ENCODE measurements at places on chromosomes 1 and 21.

DNA sequence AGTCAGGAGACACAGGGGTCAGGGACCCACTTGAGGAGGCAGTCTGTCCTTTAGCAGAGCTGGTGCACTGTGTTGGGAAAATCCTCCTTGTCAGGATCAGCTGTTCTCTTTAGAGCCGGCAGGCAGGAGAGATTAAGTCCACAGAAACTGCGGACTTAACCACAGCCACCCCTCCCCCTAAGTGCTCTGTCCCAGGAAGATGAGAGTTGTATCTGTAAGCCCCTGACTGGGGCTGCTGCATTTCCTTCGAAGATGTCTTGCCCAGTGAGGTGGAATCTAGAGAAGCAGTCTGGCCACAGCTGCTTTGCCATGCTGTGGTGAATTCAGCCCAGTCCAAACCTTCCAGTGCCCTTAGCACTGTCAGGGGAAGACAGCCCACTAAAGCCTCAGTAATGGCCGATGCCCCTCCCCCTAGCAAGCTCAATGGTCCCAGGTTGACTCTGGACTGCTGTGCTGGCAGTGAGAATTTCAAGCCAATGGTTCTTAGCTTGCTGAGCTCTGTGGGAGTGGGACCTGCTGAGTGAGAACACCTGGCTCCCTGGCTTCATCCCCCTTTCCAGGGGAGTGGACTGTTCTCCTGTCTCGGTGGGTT is 172.8 kb downstream of the ST6GALNAC3 start:
- no peak overlapping the region for H3K4me3 ChIP-seq
- no peaks in the 10 kb centered on the region for H3K4me1 ChIP-seq
- peaks cover 11% of the 10 kb centered on the region for H3K27me3 ChIP-seq
- H3K36me3 ChIP-seq, result no peaks in the 10 kb centered on the region

- H3K36me3 ChIP-seq, result no peaks in the 10 kb centered on the region
- no peak overlapping the region for H3K4me3 ChIP-seq
- H3K27me3 ChIP-seq, result no peaks in the 10 kb centered on the region
- no peak for DNase-seq
Measured at GRCh38 chr1:96338622-96339021, 383.0 kb upstream of the PTBP2 start.

DNA sequence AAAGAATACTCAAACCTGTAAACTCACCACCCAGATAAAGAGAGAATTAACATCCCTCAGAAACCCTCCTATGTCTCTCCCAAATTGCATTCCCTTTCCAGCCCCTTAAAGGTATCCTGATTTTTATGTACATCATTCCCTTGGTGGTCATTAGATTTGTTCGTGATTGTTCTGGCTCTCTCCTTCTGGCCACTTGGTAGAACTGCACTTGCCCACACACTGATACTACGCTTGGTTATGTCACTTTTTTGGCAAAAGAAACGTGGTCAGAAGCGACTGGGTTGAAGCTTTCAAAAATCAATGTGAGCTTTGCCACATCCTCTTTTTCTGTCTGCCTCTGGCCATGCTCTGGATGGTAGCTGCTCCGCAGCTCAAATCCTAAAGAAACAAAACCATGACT is 76.3 kb downstream of the KRTAP19-8 start:
- H3K4me3 ChIP-seq, result no peak overlapping the region
- no peak overlapping the region for H3K27ac ChIP-seq
- peaks cover 4% of the 10 kb centered on the region for H3K27me3 ChIP-seq

DNA sequence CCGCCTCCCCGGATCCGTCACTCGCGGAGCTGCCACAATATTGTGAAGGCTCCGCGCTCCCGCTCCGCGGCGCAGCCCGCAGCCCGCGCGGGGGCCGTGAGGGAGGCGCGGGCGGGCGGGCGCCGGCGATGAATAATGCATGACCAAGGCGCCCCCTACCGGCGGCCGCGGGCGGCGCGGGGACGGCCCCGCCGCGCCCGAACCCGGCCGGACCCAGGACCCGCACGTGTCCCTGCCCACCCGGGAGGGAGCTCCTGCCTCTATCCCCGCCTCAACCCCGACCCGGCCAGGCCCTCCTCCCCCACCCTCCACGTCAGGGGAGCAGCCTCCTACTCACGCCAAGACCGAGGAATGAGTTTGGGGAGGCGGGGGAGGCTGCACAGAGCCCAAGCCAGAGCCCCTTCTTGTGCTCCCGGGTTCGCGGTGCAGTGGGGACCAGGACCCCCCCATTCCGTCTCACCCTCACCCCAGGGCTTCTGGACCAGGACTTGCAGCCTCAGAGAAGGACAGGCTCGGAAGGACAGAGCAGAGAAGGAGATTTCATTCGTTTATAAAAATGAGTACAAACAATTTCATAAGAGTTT is 70.8 kb upstream of the CASZ1 start:
- no peak overlapping the region for H3K27ac ChIP-seq
- no peaks in the 10 kb centered on the region for H3K36me3 ChIP-seq
- peaks cover 62% of the 10 kb centered on the region for H3K27me3 ChIP-seq

- H3K4me3 ChIP-seq, result no peak overlapping the region
- no peak overlapping the region for H3K27ac ChIP-seq
- peaks cover 12% of the 10 kb centered on the region for H3K36me3 ChIP-seq
- no peak for DNase-seq
- H3K27me3 ChIP-seq, result no peaks in the 10 kb centered on the region
- H3K4me1 ChIP-seq, result peaks cover 41% of the 10 kb centered on the region
Measured at GRCh38 chr1:234990328-234990675, 138.3 kb downstream of the TOMM20 start.
